ENCODE measurements at places on chromosomes 1 and 21.

GRCh38 chr21:15249285-15249993 lies 184.6 kb upstream of the NRIP1 start:
- no peak for DNase-seq

DNA sequence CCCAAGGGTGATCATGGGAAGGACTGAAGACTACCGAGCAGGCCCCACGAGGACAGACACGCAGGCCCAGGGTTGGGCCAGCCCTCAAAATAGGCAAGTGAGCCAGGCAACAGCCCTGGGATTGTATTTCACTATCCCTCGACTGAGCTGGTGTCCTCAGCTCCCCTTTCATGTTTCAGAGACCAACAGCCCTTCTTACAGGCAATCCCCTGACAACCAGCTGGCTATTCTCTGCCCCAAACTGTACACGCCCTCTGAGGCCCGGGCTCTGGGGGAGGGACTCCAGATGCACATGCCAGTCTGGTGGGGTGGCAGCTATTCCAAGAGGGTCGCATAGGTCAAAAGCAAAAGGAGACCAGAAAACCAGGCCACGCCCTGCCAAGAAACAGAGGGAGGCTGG lies 243.0 kb downstream of the TOMM20 start:
- DNase-seq, result peak; percentile 57

- no peak for DNase-seq
These were observed 34.2 kb upstream of the LRRC8C start for GRCh38 chr1:89598450-89599331.

DNA sequence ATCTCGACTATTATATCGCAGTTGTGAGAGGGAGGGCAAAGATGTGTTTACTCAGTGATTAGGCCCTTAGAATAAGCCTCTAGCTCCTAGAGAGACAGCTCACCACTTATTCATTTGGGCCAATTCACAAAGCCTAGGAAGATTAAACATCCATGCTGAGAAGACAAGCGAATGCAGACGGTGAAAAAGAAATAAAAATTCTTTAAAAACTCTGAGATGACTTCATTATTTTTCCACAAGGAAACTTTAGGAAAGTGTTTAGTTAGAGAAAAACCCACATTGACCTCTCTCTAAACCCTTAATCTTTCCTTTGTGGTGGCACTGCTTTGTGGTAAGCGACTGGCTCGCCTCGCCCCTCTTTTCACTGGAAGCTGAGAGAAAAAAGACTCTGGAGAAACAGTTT lies 146.8 kb upstream of the DMRTA2 start:
- no peak for DNase-seq

DNA sequence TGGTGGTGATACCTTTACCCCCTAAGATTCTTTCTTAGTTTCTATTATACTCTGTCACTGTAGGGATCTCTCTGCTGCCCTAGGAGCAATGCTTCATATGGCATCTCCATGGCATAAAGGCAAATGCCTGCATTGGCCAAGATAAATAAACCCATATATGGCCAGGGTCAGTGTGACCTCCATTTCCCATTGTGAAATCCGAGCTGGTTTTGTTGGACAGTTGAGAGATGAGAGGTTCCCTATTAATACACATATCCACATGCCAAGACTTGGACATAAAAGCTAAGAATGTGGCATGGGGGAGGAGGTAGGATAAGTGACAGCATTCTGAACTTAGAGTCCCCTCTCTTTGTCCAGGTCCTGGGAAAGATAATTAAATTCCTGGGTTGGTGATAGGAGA lies 1.4 kb downstream of the TPM3 start:
- no peak for DNase-seq

DNA sequence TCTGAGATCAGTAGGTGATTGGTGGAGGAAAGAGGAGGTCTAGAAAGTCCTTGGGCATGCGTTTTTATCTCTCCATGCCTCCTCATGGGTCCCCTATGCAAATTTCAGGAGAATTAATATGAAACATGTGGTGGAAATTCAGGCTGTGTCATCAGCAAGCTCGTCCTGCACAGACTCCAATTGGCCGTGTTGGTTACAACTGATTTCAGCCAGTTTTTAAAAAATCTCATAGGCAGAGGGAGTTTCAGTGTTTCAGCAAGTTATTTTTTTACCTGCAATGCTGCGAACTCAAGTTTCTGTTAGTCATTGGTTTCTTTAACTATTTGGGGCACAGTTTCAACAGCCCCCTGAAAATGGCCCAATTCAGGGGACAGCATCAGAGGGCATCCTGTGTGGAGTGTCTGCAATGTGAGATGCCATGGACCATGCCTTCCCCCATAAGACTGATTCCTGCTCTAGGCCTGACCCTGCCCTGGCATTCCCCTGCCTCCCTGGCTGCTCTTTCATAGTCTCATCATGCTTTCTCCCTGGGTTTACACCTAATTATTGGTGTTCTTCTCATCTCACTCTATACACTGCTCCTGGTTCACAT lies 59.9 kb downstream of the C1orf198 start:
- no peak for DNase-seq

DNA sequence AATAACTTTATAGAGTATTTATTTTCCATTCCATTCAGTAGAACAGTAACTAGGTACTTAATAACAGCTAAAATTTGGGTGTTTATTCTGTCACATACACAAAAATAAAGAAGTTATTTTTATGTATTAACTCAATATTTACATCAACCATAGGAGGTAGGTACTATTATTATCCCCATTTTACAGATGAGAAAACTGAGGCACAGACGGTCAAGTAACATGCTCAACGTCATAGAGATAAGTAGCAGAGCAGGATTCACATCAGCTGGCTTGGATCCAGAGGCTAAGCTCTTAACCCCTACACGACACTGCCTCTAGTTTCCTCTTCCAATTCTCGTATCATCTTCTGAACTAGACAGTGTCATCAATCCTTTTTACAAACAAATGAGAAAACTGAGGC lies 9.3 kb downstream of the ZBTB21 start:
- DNase-seq, result no peak

DNA sequence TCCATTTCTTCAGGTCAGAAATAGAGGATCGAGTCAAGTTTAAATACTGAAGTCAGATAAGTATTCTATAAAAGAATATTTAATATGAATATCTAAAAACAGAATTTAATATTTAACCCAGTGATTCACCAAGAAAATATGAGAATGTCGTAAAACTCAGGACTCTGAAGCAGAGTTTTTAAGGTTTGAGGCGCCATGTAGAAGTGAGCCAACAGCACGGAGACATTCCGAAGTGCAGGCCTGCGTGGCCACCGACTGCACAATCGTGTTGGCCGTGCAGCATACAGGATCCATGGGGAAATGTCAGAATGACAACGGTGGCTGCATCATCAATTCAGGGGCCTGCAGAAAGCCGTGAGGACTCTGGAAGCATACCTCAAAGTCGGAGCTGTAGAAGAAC lies 23.4 kb downstream of the MRAP start:
- no peak for DNase-seq

DNA sequence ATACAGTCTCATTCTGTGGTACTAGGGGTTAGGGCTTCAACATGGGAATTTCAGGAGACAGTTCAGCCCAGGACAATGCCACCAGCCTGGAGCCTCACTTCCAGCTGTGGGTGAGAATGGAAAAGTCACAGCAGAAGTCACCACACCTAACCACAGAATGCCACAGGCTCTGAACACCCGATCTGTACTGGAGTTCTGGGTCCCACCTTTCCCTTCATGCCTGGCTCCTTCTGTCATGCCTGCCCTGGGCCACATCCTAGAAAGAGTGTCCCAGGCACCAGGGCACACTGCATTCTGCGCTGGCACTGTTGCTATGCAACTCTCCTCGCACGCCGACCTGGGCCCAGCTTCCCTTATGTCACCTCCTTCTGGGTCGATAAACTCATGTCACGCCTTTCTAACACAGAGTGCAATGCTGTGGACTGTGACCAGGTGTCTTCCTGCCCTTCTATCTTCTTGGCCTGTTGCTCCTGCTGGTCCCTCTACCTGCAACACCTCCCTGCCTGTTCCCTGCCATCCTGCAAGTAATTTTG lies 21.2 kb downstream of the RCSD1 start:
- no peak for DNase-seq

DNA sequence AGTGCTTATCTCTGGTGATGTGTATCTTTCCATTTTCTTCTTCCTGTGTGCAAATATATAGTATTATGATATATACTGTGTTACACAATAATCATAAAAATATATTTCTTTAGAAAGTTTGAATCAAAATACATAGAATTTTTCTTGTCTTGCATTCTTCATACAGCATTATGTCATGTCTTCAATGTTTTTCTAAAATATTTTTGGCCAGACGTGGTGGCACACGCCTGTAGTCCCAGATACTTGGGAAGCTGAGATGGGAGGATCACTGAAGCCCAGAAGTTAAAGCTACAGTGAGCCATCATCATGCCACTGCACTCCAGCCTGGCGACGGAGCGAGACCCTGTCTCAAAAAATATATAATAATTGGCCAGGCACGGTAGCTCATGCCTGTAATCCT lies 41.6 kb downstream of the IL6R start:
- no peak for DNase-seq

- no peak for DNase-seq
These were observed 46.8 kb downstream of the UBR4 start for GRCh38 chr1:19163261-19163660.

DNA sequence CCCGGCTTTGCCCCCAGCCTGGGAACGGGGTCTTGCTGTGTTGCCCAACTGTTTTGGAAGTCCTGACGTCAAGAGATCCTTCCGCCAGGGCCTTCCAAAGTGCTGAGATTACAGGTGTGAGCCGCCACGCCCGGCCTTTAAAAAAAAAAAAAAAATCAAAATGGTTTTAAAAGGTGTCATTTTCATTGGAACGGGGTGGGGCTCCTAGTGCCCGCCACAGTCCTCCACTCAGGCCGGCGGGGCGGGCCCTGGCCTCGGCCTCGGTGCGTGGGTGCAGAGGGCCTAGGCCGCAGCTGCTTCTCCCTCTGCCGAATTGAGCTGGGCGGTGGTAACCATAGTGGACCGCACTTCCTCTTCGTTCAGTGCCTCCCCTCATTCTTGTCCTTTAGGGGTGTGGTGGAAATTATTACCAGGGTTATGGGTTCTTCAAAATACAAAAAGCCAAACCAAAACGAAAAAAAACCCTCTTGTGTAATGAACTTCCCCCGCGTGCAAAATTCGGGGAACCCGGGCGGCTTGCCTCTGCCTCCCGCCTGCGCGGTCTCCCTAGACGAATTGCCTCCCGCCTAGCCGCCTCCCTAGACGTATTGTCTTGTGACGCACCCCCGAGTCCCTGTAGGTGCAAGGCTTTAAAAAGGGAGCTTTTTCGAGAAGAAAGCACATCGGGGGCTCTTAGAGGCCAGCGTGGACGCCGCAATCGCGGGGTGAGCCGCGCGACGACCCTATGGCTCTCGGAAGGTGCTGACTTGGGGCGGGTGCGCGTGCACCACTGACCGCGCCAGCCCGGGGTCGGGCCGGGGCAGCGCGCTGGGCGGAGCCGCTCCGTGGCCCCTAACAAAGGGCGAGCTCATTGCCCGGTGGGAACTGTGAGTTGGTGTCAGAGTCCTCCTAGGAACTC lies 10.5 kb upstream of the SPEN start:
- DNase-seq, result peak; percentile 85

GRCh38 chr1:10796029-10796944 lies at the start of gene CASZ1:
Gene CASZ1, minus strand, starts transcription at chr1:10796646. Its CDS starts 102,757 bp downstream, at chr1:10693889.
- peak; percentile 25 for DNase-seq

DNA sequence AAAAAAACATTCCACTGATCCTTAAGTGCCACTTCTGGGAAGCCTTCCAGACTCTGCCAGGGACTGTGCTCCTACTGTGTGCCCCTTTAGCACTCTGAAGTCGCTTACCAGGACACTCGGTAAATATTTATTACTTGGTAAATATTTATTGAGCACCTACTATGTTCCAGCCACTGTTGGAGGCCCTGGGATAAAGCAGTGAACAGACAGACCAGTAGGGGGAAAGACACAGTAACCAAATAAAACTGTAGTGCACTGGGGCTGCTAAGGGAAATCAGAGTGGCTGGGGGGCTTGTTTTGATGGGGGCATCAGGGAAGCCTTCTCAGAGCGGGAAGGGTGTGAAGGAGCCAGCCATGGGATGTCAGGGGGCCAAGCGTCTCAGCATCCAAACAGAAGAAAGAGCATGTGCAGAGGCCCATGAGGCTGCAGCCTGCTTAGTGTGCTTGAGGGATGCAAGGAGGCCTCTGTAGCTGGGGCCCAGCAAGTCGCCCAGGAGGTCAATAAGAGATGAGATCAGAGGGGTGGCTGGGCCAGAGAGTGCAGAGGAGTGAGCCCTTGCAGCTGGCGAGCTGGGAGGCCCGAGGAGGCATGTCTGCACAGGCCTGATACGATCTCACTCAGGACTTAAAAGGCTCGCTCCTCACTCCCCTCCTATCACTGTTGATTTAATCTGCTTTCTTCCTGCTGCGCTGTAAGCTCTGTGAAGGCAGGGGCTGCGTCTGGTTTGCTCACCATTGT lies 28.6 kb downstream of the KAZN start:
- DNase-seq, result no peak

Measured in activated effector memory CD4-positive, alpha-beta T cell treated with anti-CD3 and anti-CD28 coated beads, Interleukin-2, amount 50 U/mL, for 16 hours (primary cell).